Cardiac septum (tissue), 1 donor: ENCODE measurements at places on chromosomes 5 and 9. TPM values are rescaled to one million over a fixed set of nuclear protein-coding genes. Genes with fewer than 3 reads are reported as not detected.
A peak's percentile ranks its signal among the peaks of the same experiment; 100 is the strongest.

DNA sequence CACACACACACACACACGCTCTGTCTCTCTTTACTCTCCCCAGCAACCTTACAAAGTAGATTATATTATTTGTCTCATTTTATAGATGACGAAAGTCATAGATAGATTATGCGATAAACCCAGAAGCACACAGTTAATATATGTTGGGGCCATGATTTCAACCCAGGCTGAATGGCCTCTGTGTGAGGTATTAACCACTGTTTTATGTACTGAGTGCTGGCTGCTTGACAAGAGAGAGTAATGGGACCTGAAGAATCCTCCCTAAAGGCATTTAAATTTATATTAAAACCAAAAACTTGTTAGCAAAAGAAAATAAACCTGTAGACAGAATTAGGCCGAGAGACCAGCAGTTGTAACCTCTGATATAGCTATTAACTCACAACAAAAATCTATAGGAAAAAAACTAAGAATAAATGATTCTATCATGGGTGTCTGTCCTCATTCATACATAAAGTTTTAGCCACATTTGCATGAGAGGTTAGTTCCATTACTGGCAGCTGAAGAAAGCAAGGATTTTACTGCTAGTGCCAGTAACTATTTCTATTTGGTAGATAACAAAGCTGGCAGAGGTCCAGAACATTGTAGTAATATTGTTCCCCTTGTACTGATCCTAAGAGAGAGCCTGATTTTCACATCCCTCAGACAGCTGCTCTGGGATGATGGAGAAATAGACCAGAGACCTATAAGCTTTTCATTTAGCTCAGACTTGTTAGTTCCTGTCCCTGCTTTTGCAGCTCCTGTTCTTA is 250.9 kb downstream of the ADGRV1 start:
- DNase-seq: no peak

- DNase-seq: no peak
These were observed 42.3 kb upstream of the CXXC5 start for GRCh38 chr5:139605887-139606286.

GRCh38 chr5:73686912-73687311 is 60.9 kb downstream of the ARHGEF28 start:
- DNase-seq: no peak

GRCh38 chr5:69493396-69494133 is 975 bp downstream of the OCLN start:
- no peak for DNase-seq

DNA sequence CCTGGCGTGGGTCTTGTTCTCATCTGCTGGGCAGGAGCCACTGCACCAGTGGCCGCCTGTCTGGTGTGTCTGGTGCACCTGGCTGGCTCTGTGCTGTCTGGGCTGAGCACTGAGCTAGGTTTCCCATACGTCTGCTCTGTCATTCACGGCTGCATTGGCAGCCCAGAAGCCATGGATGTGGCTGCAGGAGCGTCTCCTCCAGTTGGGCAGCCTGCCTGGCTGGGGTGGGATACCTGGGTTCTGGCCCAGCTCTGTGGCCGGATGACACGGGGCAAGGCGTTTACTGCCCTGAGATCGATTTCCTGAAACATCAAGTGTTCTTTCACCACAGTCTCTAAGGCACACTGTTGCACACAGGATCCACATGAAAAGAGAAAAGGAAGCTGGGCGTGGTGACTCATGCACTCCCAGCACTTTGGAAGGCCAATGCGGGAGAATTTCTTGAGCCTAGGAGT is 25.5 kb upstream of the SLC25A51 start:
- DNase-seq: no peak

GRCh38 chr9:129145841-129146292 is 32.2 kb downstream of the IER5L start:
- DNase-seq: peak; percentile 81

DNA sequence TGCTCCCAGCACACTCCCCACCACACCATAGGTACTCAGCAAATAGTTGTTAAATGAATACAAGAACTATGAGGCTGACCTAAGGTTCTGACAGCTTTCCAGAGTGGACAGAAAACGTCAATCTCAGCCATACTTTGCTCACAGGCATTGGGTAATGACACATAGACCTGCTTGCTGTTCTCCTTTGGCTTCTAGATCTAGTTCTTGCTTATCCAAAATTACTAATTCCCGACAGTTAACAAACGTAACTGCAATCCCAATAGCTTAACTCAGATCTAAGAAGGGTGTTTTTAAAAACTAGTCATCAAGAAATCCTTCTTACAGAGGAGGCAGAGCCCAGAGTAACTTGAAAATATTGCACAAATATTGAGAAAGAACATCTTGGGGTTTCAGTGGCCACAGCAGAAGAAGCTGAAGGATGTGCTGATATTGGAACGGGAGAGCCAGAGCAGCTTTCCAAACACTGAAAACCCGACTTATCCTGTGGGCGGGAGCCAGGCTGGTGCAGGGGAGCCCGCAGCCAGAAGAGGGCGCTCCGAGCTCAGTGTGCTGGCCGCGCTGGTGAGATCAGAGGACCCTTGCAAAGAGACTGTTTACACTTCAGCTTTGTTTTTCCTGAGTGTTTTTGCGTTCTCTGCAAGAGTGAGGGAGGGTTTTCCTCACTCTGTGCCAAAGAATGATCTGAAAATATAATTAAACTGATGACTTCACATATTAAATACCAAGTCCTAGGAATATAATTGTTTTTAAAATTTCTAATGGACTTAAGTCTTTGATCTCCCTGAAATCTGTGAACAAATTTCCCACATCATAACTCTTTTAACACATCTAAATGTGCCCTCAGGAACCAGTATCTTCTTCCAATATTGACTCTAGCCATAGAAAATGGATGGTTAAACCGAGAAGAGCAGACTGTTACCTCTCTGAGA is 30.3 kb downstream of the FGF1 start:
- DNase-seq: peak; percentile 91

Gene C5orf63
- 11.5 TPM for total RNA-seq

- no peak for DNase-seq
These were observed 109.9 kb downstream of the TMEM174 start for GRCh38 chr5:73282923-73283322.

DNA sequence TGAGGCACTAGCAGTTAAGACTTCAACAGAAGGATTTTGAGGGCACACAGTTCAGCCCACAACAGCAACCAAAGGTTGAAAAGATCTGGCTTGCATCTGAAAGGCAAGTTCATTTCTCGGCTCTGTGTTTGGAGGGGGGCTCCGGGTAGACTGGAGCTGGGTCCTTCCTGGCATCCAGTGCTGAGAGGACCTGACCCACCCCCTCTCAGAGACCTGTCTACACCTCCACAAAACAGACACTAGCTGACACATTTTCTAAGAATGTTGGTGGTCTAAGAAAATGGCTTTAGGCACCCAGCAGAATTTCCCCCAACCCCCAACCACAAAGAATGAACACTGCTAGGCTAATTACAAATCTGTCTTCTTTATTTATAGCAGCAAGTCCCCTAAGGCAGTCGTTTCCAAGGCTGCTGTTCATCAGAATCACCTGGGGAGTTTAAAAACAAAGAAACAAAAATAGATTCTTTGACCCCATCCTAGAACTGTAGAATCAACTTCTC is 6.2 kb upstream of the PTCH1 start:
- DNase-seq: no peak

- DNase-seq: no peak
These were observed 1.6 kb downstream of the NPR3 start for GRCh38 chr5:32712481-32713360.

Gene ORM2
- total RNA-seq: 0.32 TPM

DNA sequence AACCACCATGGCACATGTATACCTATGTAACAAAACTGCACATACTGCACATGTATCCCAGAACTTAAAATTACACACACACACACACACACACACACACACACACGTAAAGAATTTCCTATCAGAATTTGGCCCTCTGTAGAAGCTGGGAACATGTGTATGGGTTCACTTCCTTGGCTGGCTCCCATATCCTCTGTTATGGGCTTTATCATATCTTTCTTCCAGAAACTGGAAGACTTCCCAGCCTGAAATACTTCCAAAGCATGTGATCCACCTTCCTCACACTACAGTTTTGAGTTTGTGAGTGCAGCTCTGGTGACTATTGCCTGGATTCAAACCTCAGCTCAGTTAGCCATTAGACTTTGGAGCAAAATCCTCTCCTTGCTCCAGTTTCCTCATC is 78.6 kb upstream of the GDNF start:
- DNase-seq: no peak

DNA sequence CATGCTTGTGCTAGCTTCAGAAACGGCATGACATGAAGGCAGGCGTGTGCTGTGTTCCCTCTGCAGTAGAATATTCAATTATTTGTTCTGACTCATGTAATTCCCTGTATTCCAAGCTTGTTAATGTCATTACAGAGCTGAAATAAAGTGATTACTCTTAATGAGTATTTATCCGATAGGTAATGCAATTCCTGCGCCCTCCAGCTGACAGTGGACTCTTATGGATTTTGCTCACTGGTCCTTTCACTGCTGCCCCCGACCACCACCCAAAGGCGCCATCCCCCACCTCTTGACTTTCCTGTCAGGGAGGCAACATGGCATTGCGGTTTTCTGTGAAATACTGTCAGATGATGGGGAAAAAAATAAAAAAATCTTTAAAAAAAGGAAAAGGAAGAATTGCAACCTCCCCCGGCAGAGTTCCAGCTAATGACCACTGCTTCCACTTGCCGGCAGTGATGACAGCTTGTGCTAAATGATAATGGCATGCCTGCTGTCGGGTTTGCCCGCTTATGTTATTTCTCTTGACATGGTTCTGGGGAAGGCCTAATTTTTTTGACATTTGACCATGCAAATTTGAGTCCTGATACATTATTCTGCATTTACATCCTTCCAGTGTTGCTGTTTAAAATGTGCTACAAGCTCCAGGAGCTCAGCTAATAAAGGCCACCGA is 335.3 kb upstream of the ADAMTS16 start:
- DNase-seq: no peak

Gene PCA3
- total RNA-seq: not detected

DNA sequence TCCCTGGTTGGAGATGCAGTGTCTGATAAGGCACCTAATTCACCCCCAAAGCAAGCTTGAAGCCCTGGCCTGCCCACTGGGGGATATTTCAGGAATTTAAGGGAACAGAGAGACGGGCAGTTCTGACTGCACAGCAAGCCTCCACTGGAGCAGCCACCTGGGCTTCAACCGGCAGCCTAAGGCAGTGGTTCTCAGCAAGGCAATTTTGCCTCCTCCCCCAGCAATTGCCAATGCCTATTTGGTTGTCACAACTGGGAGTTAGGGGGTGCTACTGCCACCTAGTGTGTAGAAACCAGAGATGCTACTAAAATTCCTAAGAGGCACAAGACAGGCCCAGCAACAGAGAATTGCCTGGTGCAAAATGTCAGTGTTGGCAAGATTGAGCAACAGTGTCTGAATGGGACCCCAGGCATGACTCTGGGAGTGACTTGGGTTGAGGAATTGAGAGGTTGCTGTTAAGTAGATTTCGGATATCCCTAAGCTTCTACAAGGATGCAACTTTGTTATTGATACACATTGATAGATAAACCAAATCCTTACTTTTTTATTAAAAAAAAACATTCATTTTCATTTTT is 58.7 kb upstream of the CTSL start:
- DNase-seq: no peak

GRCh38 chr5:154356020-154356655 is 89.7 kb upstream of the SAP30L start:
- DNase-seq: no peak

- no peak for DNase-seq
These were observed 80.7 kb upstream of the TNFAIP8 start for GRCh38 chr5:119275146-119275545.

Gene SH3TC2
- 2.5 TPM for total RNA-seq

DNA sequence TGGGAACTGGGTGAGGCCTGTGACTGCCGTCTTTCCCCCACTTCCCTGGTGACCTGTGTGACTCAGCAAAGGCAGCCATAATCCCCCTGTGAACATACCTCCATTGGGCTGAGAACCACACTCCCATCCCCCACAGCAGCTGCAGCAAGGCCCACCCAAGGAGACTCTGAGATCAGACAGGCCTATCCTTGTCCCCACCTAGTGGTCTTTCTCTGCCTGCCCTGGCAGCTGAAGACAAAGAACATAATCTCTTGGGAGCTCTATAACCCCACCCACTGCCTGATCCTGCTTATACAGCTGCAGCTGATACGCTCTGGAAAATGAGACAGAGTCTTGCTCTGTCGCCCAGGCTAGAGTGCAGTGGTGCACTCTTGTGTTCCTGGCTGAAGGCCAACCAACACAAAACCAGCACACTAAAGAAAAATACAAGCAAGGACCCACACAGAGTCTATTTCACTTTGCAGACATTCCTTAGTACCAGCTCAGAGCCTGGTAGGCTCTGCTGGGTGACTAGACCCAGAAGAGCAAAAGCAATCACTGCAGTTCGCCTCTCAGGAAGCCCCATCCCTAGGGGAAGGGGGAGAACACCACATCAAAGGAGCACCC is 106.7 kb downstream of the MCTP1 start:
- DNase-seq: no peak
